ENCODE measurements at places on chromosomes 5 and 9.
A peak's percentile ranks its signal among the peaks of the same experiment; 100 is the strongest.

GRCh38 chr5:126462239-126463014, 39.2 kb downstream of the GRAMD2B start:
- no peak for DNase-seq

- no peak for DNase-seq
Measured at GRCh38 chr9:92122061-92122460, 6.8 kb upstream of the SPTLC1 start.

- no peak for DNase-seq
Measured at GRCh38 chr5:95555553-95555952, 652 bp downstream of the ARSK start.

DNA sequence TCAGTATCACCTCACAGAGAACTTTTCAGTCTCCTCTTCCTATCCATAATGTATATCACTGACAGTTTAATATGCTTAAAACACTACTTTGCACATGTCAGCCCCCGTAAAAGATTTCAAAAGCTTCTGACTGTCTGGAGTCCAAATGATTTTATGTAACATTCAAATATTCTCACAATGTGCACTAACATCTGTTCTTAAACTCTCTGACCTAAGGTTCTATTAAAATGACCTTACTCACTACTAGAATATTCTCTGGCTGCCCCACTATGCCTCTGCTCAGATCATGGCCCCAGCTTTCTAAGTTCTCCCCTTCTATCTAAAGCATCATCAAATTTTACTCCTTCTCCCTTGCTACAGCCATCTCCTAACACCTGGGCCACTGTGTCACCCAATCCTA, 52.5 kb downstream of the AP3B1 start:
- no peak for DNase-seq

DNA sequence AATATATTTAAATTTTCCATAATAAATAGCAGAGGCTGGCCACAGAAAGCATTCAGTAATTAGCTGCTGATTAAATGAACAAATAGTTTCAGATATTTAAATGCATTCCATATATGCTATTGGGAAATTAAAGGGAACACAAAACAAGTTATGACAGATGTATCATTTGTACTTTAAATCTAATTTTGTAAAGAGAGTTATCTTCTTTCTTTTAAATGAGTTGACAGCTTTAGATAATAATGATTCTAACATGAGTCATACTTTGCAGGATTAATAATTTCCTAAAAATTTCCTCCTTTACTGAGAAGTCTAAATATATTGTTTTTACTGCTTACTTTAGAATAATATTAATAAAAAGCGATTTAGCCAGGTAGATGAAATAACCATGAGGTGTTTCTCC, 320.1 kb downstream of the ADAMTS6 start:
- no peak for DNase-seq

- DNase-seq, result no peak
Measured at GRCh38 chr5:105158526-105158925, 1595.9 kb upstream of the NUDT12 start.

DNA sequence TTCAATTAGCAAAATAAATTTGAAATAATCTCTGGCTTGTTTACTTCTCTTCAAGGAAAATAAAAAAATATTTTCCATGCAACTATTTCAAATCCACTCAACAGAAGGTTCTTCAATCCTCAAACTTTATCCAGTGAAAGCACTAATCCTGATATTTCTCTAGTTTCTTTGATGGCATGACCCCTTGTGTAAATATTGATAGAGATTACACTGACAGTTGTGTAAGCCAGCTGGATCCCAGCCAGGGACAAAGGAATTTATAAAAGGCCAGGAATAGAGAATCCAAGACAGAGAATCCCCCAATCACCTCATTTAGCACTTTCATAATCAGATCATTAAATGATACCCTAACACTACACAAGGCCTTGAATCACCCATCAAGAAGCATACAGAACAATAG, 135.2 kb downstream of the GNA14 start:
- DNase-seq, result no peak

- DNase-seq, result no peak
Measured at GRCh38 chr5:75756211-75756610, 39.0 kb upstream of the POC5 start.

GRCh38 chr5:1753490-1753889, 46.1 kb downstream of the MRPL36 start:
- no peak for DNase-seq

DNA sequence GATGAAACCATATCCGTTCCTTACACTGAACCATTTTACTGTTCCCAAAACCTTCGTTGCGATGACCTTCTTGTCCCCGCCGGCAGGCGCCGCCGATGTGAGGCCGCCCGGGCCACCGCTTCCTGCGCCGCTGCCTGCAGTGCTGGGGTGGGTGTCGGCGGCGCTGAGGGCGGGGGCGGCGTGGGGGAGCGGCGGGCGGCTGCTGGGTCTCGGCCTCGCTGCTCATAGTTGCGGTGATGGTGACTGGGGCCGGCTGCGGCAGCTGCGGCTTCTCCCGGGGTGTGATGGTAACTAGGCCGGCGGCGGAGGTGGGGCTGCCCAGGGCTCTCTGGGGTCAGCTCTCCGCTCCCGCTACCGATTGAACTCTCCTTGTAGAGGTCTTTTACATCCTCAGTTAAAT, 14.1 kb upstream of the OR2S2 start:
- DNase-seq, result peak; percentile 40

DNA sequence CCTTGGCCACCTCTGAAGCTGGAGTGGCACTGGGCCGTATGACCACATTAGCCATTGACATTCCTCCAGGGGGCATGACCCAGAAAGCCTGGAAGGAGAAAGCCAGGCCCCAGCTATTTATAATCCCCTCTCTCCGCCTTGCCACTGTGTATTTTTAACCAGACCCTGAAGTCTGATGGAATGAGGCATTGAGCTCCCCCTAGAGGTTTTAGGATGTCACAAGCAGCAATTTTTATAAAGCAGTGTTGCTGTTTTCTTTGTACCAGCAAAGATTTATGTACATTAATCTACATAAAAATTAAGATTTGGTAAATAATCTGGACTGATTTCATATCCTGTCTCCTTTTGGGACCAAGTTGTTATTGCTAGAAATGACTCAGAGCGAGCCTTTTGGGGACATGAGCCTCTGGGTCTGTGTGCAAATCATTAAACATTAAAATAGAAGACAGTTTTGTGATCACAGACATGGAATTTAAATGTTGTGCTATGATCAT, 127.1 kb downstream of the TRIO start:
- DNase-seq, result no peak

- no peak for DNase-seq
Measured at GRCh38 chr5:58135571-58136335, 324.1 kb downstream of the PLK2 start.

GRCh38 chr5:37971483-37972024, 131.7 kb upstream of the GDNF start:
- DNase-seq, result no peak

- DNase-seq, result no peak
Measured at GRCh38 chr9:37923118-37923795, 19.3 kb upstream of the SLC25A51 start.

DNA sequence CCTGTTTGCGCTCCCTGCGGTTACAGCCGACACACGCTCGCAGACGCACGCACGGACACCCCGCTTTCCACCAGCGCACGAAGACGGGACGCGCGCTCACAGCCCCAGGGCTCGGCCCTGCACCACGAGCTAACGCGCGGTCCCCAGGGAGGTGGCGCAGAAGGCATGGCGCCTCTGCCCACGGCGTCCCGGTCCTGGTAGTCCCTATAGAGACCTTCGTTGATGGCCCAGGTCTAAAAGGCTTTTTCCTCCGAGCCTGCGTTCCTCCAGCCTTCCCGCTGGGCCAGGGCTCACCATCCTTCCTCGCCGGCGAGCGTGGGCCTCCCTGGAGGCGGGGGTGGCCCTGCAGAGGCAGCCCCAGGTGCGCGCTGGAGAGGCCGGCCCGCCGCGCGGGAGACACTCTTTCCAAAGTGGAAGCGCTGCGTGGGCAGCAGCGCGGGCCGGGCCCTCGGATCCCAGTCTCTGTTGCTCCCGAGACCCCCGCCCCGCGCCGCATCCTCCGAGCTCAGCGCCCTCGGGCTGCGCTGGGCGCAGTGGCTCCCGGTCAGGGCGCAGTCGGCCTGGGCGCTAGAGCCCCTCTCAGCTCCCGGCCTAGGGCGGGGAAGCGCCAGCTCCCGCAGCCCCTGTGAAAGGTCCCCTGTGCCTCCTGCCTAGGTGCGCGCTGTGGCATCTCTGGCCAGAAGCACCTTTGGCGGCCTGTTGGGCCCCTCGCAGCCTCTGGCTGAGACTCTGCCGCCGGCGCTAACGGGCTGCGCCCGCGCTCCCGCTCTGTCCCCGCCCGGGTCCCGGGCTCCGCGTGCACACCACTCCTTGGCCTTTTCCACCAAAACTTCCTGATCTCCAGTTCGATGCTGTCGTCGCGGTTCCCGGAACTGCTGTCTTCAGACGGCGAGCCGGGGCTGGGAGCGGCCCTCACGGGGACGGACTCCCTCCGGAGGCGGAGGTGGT, 31.9 kb upstream of the FANCC start:
- no peak for DNase-seq

DNA sequence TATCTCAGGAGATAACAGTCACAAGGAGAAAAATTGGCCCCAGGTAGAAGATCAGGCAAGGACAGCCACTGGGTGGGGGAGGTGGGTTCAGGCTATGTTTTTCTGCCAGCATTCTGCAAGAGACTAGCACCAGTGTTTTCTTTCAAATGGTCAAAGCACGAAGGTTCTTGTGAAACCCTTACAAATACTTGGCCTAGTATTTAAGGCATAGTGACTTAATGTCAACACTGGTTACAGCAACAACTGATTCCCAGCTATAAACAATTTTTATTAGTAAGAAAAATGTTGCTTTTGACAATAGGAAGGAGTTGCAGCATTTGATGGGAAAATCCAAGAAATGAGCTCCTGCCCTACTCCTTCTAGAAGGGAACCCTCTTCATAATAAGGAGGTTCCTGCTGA, 349.6 kb downstream of the SLIT3 start:
- DNase-seq, result no peak

- no peak for DNase-seq
Measured at GRCh38 chr9:110512817-110513216, 66.7 kb downstream of the SVEP1 start.

DNA sequence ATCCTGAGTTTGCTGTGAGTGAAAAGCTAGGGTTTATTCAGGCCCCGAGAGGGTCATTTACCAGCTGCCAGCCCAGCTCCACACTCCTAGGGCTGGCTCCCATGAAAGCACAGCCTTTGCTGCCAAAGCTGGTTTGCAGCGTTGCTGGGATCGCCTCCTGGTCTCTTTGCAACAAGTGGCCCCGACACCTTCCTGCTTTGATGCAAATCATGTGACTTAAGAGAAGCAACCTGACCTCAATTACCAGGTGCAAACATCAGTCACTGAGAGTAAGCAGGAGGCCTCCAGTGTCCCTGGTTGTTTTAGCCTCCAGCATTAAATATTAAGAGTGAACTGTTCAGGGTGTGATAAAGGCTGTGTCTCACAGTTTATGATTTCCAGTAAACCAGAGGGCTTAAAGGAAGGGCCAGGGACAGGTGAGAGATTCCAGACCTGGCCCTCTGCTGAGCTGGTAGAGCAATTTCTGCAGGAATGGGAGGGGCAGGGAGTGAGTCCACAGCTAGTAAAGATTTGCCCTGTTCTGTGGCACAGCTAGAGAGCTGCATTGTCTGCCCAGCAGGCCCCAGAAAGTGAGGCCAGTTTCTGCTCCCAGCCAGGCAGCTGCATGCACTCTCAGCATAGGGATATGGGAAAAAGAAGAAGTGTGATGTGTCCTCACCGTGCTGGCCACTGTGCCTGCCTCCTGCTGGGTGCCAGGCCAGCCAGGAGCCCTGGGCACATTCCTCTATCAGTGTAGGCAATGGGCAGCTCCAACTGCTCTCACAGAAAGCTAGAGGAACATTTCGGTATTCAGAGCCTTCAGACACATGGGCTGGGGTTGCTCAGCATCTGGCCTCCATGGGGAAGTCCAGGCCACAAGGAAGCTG, 58.0 kb downstream of the SLC22A5 start:
- peak; percentile 77 for DNase-seq

DNA sequence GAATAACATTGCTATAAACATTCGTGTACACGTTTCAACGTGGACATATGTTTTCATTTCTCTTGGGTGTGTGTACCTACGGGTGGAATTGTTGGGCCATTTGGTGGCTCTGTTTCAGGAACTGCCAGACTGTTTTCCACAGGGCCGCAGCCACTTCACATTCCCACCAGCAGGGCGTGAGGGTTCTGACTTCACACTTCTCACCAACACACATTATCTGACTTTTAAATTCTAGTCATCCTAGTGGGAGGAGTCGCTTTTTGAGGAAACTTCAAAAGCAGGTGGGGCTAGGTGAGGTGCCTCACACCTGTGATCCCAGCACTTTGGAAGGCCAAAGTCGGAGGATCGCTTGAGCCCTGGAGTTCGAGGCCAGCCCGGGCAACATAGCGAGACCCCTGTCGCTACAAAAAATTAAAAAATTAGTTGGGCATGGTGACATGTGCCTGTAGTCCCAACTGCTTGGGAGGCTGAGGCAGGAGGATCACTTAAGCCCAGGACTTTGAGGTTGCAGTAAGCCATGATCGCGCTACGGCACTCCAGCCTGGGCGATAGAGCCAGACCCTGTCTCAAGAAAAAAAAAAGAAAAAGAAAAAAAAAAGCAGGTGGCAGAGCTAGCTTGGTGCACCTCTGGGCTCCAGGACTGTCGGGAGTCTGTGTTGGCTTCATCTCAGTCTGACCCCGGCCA, 28.5 kb downstream of the TSPAN17 start:
- DNase-seq, result no peak

GRCh38 chr5:17169507-17169906, 47.9 kb upstream of the BASP1 start:
- DNase-seq, result no peak

- no peak for DNase-seq
Measured at GRCh38 chr5:6194906-6195612, 183.3 kb downstream of the MED10 start.

DNA sequence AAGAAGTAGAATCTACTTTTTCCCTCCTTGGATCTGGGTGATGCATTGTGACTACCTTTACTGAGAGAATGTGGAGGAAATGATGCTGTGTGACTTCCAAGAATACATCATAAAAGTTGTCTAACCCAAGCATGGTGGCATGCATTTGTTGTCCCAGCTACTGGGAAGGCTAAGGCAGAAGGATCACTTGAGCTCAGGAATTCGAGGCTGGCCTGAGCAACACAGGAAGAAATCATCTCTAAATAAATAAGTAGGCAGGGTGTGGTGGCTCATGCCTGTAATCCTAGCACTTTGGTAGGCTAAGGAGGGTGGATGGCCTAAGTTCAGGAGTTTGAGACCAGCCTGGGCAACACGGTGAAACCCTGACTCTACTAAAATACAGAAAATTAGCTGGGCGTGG, 143.2 kb upstream of the VLDLR start:
- DNase-seq, result no peak
